ENCODE measurements at places on chromosomes 5 and 9.

GRCh38 chr9:136255166-136255538 is 9.5 kb upstream of the QSOX2 start:
- no peak for DNase-seq

GRCh38 chr5:80082731-80083100 is 47.6 kb downstream of the THBS4 start:
- no peak for DNase-seq

- DNase-seq: no peak
Observed at GRCh38 chr5:72822944-72823343, 6.5 kb downstream of the TNPO1 start.

GRCh38 chr9:95980262-95981125 is 105.0 kb downstream of the ERCC6L2 start:
- DNase-seq: no peak

DNA sequence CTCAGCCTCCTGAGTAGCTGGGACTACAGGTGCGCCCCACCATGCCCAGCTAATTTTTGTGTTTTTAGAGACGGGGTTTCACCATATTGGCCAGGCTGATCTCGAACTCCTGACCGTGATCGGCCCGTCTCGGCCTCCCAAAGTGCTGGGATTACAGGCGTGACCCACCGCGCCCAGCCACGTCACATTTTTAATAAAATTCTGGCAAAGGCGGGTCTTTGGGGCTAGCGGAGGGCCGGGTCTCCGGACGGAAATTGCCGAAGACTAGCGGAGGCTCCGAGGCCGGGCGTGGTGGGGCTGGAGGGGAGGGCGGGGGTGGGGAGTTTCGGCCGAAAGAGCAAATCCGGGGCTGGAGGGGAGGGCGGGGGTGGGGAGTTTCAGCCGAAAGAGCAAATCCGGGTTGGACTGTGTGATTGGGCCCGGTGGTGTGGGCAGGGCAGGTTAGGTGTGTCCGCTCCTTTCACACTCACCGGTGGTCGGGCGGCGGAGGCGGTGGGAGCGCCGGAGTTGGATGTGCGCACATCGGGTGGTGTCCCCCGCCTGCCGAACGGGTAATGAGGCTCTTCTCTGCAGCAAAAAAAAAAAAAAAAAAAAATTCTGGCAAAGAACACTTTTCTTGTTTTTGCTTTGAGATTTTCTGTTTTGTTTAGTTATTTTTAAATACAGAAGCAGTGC is 27.1 kb downstream of the RUFY1 start:
- no peak for DNase-seq

GRCh38 chr9:115289757-115290208 is 171.8 kb upstream of the TNC start:
- no peak for DNase-seq

- no peak for DNase-seq
Observed at GRCh38 chr5:109319351-109319750, 90.4 kb downstream of the PJA2 start.

- DNase-seq: no peak
Observed at GRCh38 chr9:336039-336438, 121.4 kb downstream of the DOCK8 start.

DNA sequence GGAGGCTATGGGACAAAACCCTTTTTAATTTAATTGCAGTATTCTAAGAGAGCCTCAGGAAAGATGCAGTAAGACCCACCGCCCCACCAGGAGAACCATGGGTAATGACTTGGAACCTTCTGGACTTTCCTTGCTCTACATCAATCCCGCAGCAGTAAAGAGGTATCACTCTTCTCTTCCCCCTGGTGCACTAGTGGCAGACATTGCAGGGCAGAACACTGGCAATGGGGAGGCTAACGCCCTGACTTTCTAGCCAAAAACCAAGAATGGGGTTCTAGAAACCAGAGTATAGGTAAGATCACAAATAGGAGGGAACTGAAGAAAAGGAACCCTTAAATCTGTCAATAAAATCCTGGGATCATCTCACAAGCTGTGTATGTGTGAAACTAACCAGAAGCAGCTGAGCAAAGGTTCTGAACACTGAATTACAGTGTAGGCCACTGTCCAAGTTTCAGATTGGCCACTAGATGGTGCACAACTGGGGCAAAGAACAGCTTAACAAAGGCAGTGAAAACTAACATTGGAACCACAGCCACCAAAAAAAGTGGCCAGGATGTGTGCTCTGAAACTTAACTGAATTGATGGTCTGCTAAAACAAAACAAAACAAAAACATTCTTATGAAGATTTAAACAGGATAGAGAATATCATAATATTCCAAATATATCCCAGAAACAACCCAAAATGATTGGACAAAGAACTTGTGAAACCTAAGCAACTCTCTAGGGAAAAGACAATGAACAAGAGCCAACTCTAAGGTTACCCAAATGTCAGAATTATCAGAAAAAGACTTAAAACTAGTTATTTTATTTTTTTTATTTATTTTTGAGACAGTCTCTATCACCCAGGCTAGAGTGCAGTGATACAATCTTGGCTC is 6.6 kb upstream of the FAM151B start:
- DNase-seq: no peak

DNA sequence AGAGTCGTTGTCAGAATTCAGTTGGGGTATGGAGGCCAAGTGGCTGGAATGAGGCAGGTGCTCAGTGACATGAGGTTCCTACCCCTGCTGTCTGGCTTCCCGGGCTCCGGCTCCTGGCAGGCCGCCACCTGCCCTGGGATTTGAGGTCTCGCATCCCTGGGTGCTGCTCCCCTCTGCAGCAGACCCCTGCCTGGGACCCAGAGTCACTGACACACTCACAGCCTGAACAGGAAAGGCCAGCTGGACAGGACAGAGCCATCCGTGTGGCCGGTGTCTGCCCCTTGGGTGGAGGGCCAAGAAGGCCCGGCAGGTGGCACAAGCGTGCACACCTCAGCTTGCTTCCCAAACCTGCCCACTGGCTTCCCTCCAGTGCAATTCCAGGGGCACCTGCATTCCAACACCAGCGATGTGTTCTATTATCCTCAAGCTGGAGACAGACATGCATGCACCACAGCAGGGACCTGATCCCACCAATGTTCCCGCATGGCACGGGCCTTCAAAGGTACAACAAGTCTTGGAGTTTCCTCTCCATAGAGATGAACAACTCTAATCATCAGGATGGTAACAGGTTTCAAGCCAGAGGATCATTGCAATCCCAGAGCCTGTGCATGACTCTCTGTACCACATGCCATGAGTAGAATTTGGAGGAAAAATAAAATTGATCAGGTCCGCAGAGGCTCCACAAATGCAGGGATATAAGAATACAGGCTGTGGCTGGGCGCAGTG is 45.6 kb upstream of the RNF130 start:
- DNase-seq: no peak

DNA sequence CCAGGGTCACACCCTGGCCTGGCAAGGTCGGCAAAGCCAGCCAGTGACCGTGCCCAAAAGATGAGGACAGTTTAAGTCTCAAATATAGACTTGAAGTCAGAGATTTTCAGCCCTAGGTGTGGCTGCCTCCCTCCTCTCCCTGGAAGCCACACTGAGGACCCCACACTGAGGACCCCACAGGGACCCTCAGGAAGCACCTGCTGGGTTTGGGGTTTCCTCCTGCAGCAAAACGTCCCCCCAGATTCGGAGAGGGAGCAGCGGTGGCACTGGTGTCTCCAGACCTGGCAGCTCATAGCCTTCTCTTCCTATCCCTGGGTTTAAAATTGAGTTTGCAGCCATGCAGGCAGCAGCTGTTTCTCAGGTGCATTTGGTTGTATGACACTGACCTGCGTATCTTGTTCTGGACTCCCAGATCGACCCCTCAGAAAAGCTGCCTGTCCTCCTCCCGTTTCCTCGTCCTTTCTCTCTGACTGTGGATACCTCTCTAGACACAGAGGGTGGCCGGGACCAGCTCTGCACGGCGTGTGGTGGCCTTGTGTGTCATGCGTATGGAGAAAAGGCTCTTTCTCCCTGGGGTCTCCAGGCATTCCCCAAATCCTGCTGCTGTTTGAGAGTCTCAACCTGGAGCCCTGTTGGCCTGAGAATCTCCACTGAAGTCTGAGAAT is 36.6 kb downstream of the MRPL36 start:
- no peak for DNase-seq

DNA sequence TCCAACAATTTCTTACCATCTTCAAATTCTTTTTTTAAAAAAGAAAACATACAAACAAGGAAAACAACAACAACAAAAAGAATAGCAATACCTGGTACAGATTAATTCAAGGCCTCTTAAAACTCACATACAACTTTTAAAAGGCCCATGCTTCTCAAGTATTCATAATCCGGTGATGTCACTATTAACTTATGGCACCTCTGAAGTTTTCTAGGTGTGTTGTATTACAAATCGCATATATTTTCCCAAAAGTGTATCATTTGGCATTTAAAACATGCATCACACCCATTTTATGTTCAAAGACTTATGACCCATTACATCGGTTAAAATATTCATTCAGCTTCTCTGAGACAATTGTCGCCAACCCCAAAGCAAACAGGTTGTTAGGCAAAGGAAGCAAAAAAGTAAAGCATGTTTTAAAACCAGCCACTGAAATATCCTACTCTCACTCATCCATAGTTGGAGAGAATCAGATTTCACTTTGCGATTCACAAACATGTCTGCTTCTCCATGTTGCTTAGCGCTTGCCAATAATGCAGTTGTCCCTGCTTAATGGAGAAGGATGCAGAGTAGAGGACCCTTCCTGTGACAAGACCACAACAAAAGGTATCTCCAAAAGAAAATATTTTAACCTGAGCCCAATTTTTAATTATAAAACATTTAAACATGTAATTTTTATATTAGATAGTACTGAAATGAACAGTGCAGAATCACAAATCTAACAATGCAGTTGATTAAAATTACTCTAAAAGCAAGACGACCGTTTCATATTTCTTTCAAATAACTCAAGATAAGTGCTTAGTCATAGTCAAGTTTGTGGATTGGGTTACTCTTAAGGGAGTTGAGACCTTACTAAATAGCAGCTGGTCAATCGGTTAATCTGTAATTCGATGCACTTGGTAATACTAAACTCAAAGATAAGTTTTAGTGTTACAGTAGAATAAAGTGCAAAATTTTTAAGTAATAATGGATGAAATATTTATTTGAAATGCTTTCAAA is 1.6 kb downstream of the SKP1 start:
- DNase-seq: no peak

DNA sequence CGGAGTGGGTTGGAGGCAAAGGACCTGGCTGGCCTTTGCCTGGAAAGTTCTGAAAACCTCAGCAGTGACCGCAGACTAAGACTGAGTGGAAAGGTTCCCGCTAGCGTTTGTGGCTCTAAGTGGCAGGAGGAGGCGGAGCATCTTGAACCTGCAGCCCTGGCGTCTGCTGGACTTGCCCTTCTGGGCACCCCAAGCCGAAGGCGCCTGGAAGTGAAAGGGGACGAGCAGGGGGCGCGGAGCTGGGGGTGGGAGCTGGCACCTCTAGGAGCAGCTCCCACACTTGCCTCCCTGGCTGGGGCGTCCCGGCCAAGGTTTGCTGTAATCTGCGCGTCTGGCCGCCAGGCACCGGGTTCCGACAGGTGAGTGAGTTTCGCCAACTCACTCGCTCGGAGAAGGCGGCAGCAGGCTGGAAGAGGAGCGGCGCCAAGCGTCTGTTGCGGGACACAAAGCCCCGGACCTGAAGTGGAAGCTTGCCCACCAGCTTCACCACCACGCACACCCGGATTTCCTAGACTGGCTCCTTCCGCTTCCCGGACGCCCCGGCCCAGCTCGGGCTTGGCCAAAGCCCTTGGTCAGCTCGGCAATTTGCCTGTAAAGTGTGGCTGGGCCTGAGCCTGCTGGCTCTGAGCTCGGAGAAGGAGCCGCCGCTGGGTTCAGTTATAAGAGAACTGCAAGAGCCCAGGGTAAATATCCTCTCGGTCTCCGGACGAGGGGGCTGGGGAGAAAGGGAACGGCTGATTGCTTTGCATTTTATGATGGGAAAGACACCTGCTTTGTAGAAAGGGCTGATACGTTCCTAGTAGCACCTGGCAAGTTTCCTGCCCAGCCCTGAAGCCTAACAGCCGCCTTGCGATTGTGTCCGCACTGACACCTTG is at the start of gene GNA14:
GNA14 (minus strand) TSS at position 89 of the 875 bp plus-strand sequence. CDS start 529 bp downstream, outside the sequence.
- no peak for DNase-seq

DNA sequence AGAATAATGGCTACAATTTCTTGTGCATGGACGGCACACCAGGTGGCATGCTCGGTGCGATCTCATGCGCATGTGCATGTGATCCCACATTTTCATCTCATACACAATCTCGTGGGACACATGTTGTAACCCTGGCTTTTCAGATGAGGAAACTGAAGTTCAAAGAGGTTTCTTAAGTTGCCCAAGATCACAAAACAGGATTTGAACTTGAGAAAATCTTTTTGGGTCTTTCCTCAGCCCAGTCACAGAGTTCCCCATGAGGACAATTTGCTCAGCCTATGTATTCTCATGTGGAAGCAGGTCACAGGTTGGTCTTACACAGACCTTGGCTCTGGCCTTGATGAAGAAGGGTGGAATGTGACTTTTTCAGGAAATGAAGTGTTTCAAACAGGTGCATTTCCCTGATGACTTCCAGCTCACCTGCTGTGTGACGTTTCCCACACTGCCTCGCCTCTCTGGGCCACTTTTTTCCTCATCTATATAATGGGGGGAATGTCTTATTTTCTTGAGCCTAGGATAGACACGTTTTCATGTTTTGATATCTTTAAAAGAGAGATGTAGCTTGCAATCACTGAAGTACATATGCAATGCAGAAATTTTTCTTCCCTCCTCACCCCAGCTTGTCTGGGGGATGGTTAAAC is 7.1 kb upstream of the ORM1 start:
- DNase-seq: no peak

DNA sequence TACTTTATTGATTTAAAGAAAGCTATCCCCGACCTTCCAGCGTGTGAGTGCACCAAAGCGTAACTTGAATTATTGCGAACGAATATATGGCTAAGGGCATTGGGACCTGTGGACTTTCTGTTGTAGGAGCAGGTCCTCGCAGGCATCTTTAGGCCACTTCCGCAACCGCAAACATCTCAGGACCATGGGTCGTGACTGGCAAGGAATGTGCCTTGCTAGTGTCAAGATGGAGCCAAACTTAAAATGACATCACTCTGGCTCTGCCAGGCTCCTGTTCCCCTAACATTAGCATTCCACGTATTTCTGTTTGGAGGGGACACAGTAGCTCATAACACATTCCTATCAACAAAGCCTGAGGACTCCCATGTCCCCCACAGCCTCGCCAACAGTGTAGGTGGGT is 44.1 kb upstream of the OLFM1 start:
- DNase-seq: no peak

GRCh38 chr5:108557686-108558085 is 175.8 kb upstream of the FBXL17 start:
- DNase-seq: no peak

DNA sequence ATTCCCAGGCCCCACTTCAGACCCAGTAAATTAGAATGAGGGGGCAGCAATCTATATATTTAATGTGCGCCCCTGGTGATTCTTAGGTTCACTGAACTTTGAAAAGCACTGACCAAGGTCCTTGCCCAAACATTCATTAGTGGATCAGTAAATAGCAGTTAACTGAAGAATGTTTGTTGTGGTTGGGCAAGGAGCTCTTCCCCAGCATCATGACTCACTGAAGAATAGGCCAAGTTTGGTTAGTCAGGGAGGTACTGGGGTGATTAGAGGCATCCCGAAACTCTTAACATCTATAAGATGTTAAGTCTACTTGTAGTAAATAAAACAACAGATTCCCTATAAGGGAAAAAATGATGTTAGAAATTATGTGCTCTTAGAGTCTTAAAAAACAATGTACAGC is 833 bp upstream of the MROH2B start:
- no peak for DNase-seq

GRCh38 chr9:104774132-104774531 is 10.2 kb downstream of the NIPSNAP3B start:
- no peak for DNase-seq
